Airway epithelial cell (primary cell): ENCODE measurements at places on chromosomes 13 and 19. TPM values are rescaled to one million over a fixed set of nuclear protein-coding genes. Genes with fewer than 3 reads are reported as not detected.

NPHS1 gene
- not detected in 2 replicates for total RNA-seq

HRC gene
- not detected in 2 replicates for total RNA-seq

GPALPP1 gene
- total RNA-seq: 12.7 and 15.2 TPM in 2 replicates

ZNF709 gene
- 0.23 and 0.56 TPM in 2 replicates for total RNA-seq

DAND5 gene
- 0.07 TPM in 1 of 2 replicates, not detected in the other for total RNA-seq

MCEMP1 gene
- total RNA-seq: not detected in 2 replicates

TTC9B gene
- total RNA-seq: not detected in 2 replicates

CYP2A7 gene
- not detected in 2 replicates for total RNA-seq

CRLF1 gene
- 1.2 and 2.4 TPM in 2 replicates for total RNA-seq

ATP4B gene
- total RNA-seq: not detected in 2 replicates

FPR3 gene
- total RNA-seq: not detected in 2 replicates

TRPC4 gene
- total RNA-seq: 0.07 TPM in 1 of 2 replicates, not detected in the other

MLLT1 gene
- 15.7 and 20.3 TPM in 2 replicates for total RNA-seq

ZNF69 gene
- 0.63 and 1.1 TPM in 2 replicates for total RNA-seq

ERICH4 gene
- not detected in 2 replicates for total RNA-seq

NEK5 gene
- total RNA-seq: 0.07 and 0.14 TPM in 2 replicates

RELB gene
- total RNA-seq: 4.8 and 8.2 TPM in 2 replicates

MZT1 gene
- total RNA-seq: 14.0 and 20.0 TPM in 2 replicates

APOC4 gene
- not detected in 2 replicates for total RNA-seq

PSG1 gene
- total RNA-seq: not detected in 2 replicates

APLP1 gene
- 1.9 and 2.8 TPM in 2 replicates for total RNA-seq

MBD3L2 gene
- not detected in 2 replicates for total RNA-seq

ZGLP1 gene
- total RNA-seq: 0.28 and 0.85 TPM in 2 replicates

LGALS14 gene
- not detected in 2 replicates for total RNA-seq

KMT5C gene
- 14.7 and 18.8 TPM in 2 replicates for total RNA-seq

ARL11 gene
- total RNA-seq: 0.07 TPM in 1 of 2 replicates, not detected in the other

PODNL1 gene
- total RNA-seq: 2.6 and 7.2 TPM in 2 replicates

IL27RA gene
- 3.4 and 5.1 TPM in 2 replicates for total RNA-seq

KLK2 gene
- not detected in 2 replicates for total RNA-seq

LAMP1 gene
- total RNA-seq: 152 and 184 TPM in 2 replicates

TEX26 gene
- not detected in 2 replicates for total RNA-seq

ARHGAP33 gene
- 5.6 and 7.5 TPM in 2 replicates for total RNA-seq

CEBPA gene
- 23.4 and 27.0 TPM in 2 replicates for total RNA-seq

WDR62 gene
- 4.3 and 5.4 TPM in 2 replicates for total RNA-seq

ZNF543 gene
- total RNA-seq: 4.5 and 6.1 TPM in 2 replicates

SGCG gene
- total RNA-seq: not detected in 2 replicates

SHC2 gene
- 0.07 and 0.14 TPM in 2 replicates for total RNA-seq

SMIM44 gene
- total RNA-seq: not detected in 2 replicates

KRTDAP gene
- 40.4 and 58.3 TPM in 2 replicates for total RNA-seq
